ENCODE measurements at places on chromosomes 11 and 22.

GRCh38 chr11:133917921-133918607 is 38.7 kb downstream of the IGSF9B start:
- no peak for DNase-seq

- no peak for DNase-seq
Measured at GRCh38 chr22:31425331-31426050, 26.1 kb downstream of the DRG1 start.

GRCh38 chr11:126318574-126319373 is 14.9 kb downstream of the DCPS start:
- DNase-seq, result peak; percentile 16

DNA sequence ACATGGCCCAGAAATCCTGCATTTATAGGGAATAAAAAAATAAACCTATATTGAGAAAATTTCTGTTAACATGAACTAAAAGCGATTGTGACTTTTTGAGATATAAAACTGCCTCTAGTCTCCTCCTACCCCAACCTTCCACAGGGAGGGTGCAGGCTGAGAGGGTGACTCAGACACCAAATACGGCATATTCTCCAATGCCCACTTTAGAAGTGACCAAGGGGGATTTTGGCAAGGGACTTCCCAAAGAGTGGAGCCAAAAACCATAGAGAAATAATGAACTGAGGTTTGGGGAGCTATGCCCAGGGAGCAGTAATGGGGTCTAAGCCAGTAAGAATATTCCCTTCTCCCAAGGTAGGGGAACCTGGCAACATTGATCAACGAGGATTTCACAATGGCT is 124.9 kb upstream of the ZC3H12C start:
- DNase-seq, result no peak

GRCh38 chr11:32094923-32095322 is 4.0 kb downstream of the RCN1 start:
- no peak for DNase-seq

DNA sequence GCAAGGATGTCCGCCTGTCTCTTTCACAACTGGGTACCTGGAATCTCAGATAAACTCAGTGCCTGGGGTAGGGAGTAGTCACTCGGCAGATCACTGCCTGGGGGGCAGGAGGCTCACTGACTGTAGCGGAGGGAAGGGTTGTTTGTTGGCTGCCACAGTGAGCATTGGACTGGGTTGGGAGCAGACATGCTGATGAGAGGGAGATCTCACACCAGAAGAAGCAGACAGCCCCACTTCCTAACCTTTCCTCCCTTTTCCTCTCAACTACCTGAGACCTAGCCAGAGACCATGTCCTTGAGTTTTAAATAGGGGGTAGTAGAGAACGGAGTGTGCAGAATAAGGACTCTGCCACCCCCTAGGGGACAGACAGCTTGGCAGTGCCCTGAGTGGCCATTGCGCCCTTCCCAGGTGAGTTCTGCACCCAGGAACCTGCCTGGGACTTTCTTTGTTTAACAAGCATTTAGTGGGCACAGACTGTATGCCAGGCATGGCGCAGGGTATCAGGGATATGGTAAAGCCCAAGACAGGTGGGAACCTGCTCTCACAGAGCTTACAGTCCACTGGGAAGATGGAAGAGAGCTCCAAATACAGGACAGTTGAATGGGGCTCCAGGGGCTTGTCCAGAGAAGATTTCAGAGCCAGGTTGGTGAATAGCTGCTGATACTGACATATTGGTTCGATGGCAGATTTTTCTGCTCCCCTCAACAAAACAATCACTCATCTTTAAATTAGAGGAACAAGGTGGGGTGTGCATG is 115.7 kb upstream of the NNMT start:
- no peak for DNase-seq

GRCh38 chr22:33104147-33104854 is 46.1 kb upstream of the SYN3 start:
- DNase-seq, result no peak

DNA sequence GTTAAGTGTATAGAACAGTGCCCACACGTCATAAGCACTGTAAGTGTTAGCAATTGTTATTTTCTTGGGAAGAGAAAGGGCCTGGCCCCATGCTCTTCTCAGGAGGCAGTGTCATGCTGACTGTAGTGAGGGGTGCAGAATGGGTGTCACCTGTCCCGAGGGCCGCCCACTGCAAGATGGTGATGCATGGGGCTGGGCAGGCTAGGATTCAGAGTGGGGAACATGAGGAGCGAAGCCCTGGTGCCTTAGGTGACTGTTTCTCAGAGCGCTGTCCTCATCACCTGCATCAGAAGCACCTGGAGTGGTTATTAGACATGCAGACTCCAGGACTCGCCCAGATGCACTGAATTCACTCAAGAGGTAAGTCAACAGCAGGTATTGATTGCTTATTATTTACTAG is 101.0 kb upstream of the PARVA start:
- DNase-seq, result no peak

DNA sequence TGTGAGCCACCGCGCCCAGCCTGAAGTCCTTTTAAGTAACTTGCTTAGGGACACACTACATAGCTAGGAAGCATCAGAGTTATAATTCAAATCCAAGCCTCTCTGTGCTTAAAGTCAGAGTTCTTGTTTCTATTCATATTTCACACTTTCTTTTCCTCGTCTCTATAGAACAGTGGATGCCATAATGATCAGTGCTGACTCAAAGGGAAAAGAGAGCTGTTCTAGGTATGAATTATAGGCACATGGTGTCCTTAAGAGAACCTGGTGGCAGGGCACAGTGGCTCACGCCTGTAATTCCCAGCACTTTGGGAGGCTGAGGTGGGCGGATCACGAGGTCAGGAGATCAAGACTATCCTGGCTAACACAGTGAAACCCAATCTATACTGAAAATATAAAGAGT is 400.2 kb upstream of the DDI1 start:
- no peak for DNase-seq

DNA sequence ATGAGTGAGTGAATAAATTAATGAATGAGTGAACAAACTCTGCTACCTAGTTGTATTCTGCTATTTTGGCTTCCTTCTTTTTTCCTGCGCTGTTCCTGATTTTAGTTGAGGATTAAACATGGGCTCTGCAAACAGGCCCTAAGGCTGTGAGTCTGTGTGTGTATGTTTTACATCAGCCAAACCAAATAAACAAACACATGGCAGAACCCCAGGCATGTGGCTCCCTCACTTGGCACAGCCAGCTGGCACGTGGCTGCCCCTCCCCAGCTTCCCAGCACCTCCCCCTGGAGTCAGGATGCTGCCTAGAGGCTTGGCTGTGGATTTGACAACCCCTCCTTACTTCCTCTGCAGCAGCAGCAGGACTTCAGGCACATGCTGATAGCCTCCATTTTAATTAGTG is 593.2 kb downstream of the INSC start:
- DNase-seq, result no peak

DNA sequence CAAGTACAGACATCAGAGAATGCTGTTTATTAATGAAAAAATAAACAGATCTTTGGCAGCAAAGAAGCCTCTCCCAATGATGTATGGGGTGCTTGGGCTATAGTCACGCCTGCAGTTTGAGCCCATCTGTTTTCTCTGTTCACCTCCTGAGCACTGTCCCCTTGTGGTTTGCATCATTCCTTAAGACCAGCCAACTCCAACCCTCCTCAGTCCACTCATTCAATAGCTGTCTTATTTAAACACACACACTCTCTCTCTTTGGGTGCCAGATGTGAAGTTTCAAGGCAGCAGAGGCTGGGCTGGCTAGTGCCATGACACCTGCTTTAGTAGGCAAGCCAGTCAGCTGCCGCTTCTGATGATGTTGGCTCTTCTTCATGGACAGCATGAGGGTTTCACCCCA is 58.1 kb downstream of the POLD3 start:
- DNase-seq, result no peak

GRCh38 chr11:58640386-58641023 is 18.0 kb downstream of the CNTF start:
- DNase-seq, result peak; percentile 39

- no peak for DNase-seq
Measured at GRCh38 chr11:28833169-28833568, 725.0 kb downstream of the METTL15 start.
